ENCODE measurements at places on chromosomes 6 and 20.
A peak's percentile ranks its signal among the peaks of the same experiment; 100 is the strongest.

DNA sequence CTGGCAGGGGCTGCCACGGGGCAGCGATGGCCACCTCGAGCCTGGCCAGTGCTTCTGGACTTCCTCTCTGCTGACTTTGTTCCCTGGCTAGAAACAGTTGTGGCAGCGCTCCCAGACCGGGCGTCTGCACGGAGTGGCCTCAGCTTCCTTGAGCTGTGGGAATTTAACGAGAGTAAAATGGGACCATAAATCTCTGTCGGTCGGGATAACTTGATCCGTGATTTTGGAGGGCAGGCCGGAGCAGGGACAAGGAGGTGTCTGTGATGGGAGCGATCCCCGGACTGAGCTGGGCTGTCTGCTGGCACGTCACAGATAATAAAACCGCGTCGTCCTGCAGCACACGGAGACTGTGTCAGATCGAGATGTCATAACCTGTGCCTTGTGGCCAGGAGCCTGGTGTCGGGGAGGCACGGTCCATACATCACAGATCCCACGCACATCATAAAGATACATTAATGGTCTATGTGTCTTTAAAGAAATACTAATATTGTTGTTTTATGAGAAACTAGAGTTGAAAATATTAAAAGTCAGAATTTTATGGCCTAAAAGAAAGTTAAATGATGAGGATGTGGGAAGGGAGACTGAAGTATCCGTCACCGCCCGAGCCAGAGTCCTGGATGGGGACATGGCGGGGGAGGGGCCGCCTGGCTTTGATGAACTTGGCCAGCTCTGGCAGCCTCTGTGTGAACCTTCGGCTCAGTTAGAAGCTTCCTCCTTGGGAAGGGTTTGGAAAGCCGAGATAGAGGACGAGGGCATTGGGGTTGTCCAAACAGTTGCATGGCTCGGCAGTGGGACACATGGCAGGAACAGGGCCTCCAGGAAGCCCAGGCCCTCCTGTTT lies 6.5 kb upstream of the RBBP8NL start:
- no peak for DNase-seq

DNA sequence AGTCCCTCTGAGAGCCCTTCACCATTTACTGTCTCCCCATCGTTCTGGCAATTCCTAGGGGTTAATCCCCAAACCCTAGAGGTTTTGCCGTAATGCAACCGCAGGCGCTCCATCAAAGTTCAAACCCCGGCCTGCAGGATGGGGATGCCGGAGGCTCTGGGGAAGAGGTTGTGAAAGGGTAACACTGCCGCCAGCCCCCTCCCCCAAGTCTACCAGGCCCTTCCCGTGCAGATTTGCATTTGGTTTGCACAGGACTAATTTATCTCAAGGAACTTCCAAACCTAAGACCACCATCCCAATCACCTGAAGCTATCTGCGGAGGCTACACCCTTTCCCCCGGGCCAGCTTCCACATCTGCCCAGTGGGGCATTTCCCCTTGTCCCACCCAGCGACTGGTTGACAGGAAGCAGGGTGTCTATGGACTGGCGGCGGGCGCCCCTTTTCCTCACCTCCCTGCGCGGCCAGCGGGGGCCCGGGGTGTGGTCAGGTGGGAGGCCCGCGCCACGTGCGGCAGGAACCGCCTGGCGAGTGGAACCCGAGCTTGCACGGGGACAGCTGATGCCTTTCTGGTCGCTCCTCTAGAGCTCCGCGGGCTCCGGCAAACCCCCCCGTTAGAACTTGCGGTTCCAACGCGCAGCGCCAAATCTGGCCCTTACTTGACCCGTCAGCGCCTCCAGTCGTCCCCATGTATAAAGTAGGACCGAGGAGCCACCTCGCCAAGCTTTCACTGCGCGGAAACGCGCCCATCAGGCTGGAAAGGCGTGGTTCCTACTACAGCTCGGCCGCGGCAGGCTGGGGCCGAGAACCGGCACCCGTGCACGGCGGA lies 9.4 kb upstream of the SLC4A11 start:
- peak; percentile 53 for DNase-seq

DNA sequence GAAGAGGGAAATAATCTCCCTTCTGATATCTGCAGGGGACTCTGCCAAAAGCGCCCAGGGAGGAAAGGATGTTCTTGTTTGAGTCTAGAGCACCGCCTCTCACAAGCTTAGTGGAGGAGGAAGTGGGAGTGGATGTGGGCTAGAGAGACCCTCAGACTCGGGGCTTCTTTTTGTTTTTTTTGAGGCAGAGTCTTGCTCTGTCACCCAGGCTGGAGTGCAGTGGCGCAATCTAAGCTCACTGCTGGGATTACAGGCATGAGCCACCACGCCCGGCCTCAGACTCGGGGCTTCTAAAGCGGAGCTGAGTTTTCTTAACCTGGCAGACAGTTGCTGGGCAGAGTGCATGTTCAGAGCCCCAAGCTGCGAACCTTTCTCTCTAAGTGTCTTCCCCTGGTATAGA lies 310.8 kb downstream of the BMP7 start:
- peak; percentile 36 for DNase-seq

GRCh38 chr6:43916924-43917877 lies 147.2 kb downstream of the VEGFA start:
- no peak for DNase-seq

GRCh38 chr6:108862479-108863191 lies 14.4 kb downstream of the ARMC2 start:
- no peak for DNase-seq

DNA sequence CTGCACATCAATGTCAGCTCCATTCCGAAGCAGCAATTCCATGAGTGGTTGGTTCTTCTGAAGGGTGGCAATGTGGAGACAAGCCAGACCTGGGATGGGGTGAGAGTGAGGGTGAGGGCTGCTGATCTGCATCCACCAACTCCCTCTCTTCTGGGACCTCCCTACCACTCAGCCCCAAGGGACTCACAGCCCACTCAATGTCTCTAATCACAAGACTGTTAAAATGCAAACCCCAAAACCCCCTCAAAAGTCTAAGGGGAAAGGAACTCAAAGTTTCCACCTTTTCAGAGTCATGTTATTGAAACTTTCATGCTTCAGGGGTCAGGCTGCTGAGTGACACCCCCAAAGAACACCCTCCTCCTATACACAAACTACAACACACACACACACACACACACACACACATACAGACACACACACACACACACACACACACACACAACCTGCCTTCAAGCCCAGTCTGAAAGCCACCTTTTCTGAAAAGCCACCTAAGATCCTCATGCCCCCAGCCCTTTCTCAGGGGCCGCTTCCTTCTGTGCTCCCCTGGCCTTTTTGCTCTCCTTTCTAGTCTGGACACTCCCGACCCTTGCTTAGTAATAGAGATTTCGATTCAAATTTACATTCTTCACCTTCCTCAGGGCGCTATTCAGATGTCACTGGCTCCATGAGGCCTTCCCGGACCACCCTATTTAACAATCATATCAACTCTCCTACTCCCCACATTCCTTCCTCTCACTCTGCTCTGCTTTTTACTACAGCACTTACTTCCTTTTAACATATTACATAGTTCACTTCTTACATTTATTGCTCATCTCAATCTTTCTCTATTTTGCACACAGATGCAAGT lies 3.3 kb upstream of the SLC35B2 start:
- no peak for DNase-seq

- DNase-seq, result no peak
Observed at GRCh38 chr20:43022568-43022967, 167.1 kb downstream of the PTPRT start.

GRCh38 chr6:69705954-69706353 lies 90.9 kb downstream of the LMBRD1 start:
- no peak for DNase-seq

GRCh38 chr6:105592329-105592728 lies 189.4 kb upstream of the PREP start:
- no peak for DNase-seq

- DNase-seq, result no peak
Observed at GRCh38 chr6:10529231-10529801, 8.2 kb downstream of the GCNT2 start.

DNA sequence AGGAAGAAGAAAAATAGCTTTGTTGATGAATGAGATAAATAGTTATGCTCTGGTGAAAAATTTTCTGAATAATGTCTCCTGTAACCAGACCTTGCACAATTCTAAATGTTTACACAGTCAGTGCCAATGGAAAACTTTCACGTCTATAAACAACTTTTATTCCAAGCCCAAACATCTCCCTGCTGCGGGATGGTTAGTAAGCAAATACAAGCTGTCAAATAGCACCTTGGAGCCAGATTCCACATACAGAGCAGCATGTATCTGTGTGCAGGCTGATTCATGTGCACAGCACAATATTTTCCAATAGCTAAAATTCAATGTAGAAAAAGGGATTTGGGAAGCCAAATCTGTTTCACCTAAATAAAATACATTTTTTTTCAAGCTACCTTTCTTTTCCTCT lies 813.3 kb downstream of the HACE1 start:
- peak; percentile 24 for DNase-seq

- DNase-seq, result no peak
Observed at GRCh38 chr6:137011406-137011805, 33.4 kb downstream of the IL20RA start.

GRCh38 chr6:113888956-113889630 lies 31.9 kb downstream of the MARCKS start:
- no peak for DNase-seq

DNA sequence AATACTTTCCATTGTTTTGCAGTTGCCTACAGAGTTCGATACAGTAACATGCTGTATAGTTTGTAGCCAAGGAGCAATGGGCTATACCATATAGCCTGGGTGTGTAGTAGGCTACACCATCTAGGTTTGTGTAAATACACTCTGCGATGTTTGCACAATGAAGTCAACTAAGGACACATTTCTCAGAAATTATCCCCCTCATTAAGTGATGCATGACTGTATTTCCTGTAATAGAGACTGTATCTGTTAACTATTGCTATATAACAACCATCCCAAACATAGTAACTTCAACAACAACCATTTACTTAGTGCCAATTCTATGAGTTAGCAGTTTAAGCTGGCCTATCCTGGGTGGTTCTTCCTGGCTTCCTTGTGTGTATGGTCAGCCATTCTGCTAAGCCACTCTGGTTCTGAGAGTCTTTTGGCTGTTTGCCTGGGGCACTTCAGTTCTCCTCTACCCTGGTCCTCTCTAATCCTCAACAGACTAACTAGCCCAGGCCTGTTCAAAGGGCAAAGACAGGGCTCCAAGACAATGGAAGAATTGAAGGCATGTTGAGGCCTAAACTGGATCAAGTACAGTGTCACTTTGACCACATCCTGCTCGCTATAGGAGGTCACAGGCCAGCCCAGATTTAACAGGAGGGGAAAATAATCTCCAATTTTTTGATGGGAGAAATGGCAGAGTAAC lies 124.0 kb downstream of the PLCB1 start:
- DNase-seq, result no peak

DNA sequence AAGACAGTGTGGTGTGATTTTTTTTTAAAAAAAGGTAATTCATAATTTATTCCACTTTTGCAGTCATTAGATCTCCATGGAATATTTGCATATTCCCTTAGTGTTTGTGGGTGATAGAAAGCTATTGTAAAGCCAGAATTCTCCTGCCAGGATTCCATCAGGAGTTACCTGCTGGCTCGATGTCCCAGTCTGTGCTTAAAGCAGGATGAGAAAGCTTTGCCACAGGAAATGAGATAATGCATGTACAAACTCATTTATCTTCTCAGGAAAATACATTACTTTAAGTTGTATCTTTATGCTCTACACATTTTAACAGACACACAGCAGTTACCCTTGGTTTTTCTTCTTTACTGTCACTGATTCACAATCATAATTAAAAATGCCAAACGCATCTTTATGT lies 553.0 kb downstream of the CD109 start:
- no peak for DNase-seq

DNA sequence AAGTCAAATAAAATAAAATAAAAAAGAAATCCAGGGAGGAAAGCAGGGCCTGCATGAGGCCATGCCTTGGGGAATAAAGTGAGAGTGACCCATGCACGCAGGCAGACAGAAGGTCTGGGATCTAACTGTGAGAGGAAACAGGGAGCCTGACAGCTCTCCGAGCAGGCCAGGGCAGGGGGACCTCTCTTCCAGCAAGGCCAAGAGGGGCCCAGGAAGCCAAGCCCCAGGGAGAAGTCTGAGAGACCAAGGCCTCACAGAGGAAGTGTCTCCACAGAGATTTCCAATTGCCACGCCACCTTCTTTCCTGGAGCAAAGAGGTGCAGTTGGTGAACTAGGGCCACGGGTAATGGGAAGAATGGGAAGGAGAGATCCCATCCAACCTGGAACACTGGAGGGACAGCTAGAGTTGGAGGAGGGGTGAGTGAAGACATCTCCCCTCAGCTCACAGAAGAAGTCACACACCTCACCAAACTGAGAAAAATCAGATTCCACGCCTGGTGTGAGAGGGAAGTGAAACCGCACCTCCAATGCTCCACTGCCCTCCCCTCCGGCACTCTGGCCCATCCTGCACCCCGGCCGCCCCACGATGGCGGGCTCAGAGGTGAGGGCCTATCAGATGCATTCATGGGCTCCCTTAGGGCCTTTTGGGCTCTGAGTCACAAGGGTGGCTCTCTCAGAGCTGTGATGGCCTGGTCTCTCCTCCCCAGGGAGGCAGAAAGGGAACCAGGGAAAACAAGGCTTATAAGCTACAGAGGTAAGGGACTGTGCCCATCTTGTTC lies 25.1 kb upstream of the TAF8 start:
- DNase-seq, result no peak

- DNase-seq, result no peak
Observed at GRCh38 chr20:4490606-4491280, 231.0 kb upstream of the PRND start.

DNA sequence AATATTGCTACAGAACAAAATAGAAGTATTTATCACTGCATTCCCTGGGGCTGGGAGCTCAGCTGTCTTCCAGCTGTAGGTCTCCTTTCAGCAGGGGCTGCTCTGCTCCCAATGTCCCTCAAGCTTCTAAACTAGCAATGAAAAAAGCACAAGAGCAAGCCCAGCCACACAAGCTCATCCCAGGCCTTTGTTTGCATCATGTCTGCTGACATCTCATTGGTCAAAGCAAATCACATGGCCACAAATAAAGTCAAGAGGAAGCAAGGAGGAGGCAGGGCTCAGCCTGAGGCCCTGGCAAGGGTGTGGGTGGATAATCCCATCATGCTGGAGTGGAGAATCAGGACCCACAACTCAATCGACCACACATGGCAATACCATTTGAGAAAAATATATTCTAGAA lies 2.2 kb upstream of the BFSP1 start:
- peak; percentile 61 for DNase-seq

DNA sequence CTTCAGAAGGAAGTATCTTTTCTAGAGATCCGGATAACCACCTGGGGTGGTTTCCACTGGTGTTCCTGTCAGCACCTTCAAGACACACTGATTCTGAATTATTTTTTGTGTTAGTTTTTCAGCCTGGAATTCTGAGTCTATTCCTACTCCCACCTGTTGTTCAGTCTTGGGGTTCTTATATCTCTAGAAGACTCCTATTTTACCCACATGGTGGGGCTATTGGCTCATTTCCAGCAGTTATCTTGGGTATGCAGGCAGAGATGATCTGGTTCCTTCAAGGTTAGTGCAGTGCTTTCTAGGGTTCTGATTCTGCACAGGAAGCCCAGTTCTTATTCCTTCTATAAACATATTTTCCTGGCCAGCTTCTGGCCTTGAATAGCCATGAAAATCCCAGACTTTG lies 175.6 kb upstream of the PDE7B start:
- DNase-seq, result peak; percentile 89

- peak; percentile 63 for DNase-seq
Observed at GRCh38 chr6:152750694-152751093, at the start of gene VIP. VIP (plus strand) TSS chr6:152750797; CDS start chr6:152752178, 1,381 bp downstream.

- peak; percentile 94 for DNase-seq
Observed at GRCh38 chr6:33014841-33015634, 5.6 kb upstream of the HLA-DOA start.

- no peak for DNase-seq
Observed at GRCh38 chr6:24391756-24392405, 10.9 kb upstream of the MRS2 start.
